ENCODE measurements at places on chromosomes 7 and 10. TPM values are rescaled to one million over a fixed set of nuclear protein-coding genes. Genes with fewer than 3 reads are reported as not detected.

GRCh38 chr10:59675812-59676211 is 33.8 kb downstream of the SLC16A9 start:
- H3K4me1 ChIP-seq: no peaks in the 10 kb centered on the region
- no peaks in the 10 kb centered on the region for H3K36me3 ChIP-seq
- no peaks in the 10 kb centered on the region for H3K27me3 ChIP-seq
- H3K4me3 ChIP-seq: no peak overlapping the region
- DNase-seq: no peak

- no peak overlapping the region for H3K27ac ChIP-seq
- no peak overlapping the region for H3K4me3 ChIP-seq
- peaks cover 26% of the 10 kb centered on the region for H3K4me1 ChIP-seq
- H3K27me3 ChIP-seq: no peaks in the 10 kb centered on the region
These were observed 39.1 kb downstream of the VOPP1 start for GRCh38 chr7:55533050-55533728.

DNA sequence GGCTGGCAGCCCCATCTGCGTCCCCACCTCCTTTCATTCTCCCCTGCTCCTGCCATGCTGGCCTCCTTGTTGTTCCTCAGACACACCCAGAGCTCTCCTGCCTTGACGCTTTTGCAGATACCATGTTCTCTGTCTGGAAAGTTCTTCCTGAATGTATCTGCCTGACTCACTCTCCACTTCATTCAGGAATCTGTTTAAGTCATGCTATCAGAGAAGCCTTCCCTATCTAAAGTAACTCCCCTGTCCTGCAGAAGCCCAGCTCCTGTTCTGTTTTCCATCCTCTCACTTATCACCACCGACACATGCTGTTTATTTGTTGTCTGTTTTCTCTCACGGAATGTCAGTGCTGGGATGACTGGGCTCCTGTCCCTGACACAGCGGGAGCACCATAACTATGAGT is 82.0 kb downstream of the AFAP1L2 start:
- H3K27me3 ChIP-seq: no peaks in the 10 kb centered on the region
- H3K36me3 ChIP-seq: peaks cover 13% of the 10 kb centered on the region
- H3K4me1 ChIP-seq: no peaks in the 10 kb centered on the region
- H3K27ac ChIP-seq: no peak overlapping the region

GRCh38 chr7:126210707-126211106 is 1042.0 kb downstream of the GRM8 start:
- no peak for DNase-seq
- no peaks in the 10 kb centered on the region for H3K4me1 ChIP-seq
- H3K27me3 ChIP-seq: no peaks in the 10 kb centered on the region
- no peaks in the 10 kb centered on the region for H3K36me3 ChIP-seq
- no peak overlapping the region for H3K27ac ChIP-seq
- no peak overlapping the region for H3K4me3 ChIP-seq

GRCh38 chr7:31043051-31043471 is 9.0 kb upstream of the ADCYAP1R1 start:
- peak; percentile 67 for DNase-seq
- H3K27me3 ChIP-seq: peaks cover 2% of the 10 kb centered on the region
- H3K27ac ChIP-seq: no peak overlapping the region
- H3K4me1 ChIP-seq: no peaks in the 10 kb centered on the region

- H3K27me3 ChIP-seq: no peaks in the 10 kb centered on the region
- no peak overlapping the region for H3K27ac ChIP-seq
- no peak overlapping the region for H3K4me3 ChIP-seq
- no peaks in the 10 kb centered on the region for H3K36me3 ChIP-seq
- H3K4me1 ChIP-seq: no peaks in the 10 kb centered on the region
- DNase-seq: peak; percentile 17
These were observed 39.7 kb upstream of the EPHB6 start for GRCh38 chr7:142815134-142815533.

Gene EN2
- 0.13 TPM for total RNA-seq

Gene COPS6
- 89.1 TPM for total RNA-seq

Gene ECHDC3
- 32.4 TPM for total RNA-seq

Gene EPHB6
- total RNA-seq: 17.4 TPM

Gene EPHA1
- 22.3 TPM for total RNA-seq
